Caudate nucleus (tissue), 63 donors: ENCODE measurements at places on chromosomes 2 and 18.

DNA sequence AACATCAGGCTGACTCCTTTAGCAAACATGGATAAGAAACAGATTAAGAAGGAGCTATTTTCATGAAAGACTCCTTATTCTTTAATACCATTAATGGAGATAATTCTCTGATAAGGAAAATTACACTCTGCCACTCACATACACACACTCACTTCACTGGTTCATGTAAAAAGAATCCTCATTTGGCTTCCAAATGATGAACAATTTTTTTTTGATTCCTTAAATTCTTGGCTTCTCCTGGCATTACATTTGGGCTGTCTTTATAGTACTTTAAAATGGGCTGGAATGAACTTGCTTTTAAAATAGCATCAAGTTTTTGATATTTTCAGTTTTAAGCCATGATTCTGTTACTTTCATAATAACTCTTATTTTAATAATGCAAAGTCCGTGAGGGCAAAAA is 328.6 kb downstream of the SLC8A1 start:
- no peak for DNase-seq

DNA sequence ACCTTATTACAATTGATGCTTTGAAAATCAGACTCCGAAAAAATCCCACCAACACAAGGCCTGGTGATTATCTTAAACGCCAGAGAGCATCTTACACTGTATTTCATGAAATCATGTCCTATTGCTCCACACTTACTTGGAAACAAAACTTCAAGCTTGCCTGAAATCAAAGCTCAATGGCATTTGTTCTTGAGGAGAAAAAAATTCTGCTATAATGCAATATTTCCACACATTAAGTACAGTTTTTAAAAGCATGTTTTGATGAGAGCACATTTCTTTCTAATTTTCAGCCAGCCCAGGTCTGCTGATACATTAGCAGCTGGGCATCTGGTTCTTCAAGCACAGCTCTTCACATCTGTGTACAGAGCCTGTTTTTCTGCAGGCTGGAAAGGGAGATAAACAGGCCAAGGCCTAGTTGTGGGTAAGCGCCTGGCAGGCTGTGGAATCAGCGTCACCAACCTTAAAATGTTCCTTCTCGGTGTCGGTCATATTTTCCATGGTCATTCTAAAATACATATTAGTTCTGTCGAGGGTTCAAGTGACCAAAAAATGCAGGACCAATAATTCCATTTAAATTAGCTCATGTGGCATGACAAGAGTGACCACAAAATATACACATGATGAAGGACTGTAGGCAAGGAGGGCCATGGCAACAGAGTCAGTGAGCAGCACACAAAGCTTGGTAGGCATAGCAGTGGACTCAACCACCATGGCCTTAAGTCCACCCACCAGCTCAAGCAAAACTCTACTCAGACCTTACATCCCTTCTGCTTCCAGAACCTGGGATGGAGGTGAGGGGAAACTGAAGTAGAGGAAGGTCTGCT is 20.9 kb downstream of the SLC8A1 start:
- DNase-seq = no peak

DNA sequence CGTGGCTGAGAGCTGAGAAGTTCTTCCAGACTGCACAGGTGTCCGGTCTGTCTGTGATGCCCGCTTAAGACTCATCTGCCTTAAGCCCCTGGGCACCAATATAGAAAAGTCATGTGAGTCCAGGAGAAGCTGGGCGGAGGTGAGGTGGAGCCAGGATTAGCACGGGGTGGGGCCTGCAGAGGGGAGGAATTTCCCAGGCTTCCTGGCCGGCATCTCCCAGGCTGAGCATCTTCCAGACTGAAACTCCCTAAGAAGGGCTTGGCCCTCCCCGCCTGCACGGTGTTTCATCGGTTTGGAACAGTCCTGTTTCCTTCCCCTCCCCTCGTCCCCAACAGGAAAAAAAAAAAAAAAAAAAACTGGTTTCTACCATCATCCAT is 270.3 kb downstream of the ATAD2B start:
- no peak for DNase-seq

DNA sequence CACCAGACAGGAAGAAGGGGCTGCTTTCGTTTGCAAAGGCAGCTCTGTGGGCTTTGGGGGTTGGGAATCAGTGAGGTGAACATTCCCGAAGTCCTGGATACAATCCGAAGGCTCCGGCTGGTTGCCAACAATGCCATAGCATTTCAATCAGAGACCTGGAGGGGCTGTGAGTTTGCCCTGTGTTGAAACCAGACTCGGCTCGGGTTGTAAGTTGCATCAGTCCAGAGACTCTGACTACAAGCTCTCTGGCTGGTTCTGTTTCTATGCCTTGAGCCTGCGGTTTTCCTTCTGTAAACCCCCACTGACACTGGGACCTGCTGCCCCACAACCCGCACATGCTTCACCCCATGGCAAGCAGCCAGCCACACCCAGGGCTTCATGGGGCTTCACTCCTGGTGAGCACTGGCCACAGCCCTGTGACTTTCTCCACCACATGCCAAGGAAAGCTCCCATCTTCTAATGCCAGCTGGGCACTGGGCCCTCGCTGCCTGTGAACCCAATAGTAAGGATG is 85.7 kb upstream of the ODC1 start:
- DNase-seq = no peak

DNA sequence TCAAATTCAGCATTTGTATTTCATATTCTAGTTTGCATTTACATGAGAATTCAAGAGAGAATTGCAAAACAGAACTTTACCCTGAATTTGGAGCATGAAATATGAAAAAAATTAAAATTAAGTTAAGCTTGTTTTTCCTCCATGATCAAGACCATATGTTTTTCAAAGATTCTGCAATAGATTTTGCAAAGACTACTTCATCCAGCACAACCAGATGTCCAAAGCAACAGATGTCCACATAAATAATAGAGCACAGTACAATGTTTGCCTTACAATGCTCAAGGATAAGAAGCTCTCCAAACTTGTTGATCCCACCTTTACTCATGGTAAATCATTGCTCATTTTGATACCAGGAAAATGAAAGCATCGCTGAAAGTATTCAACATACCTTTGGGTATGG is 25.6 kb downstream of the FAP start:
- DNase-seq = no peak

GRCh38 chr18:11119959-11120587 is 29.3 kb downstream of the PIEZO2 start:
- DNase-seq = no peak

GRCh38 chr2:154457286-154457685 is 241.2 kb upstream of the KCNJ3 start:
- DNase-seq = no peak

DNA sequence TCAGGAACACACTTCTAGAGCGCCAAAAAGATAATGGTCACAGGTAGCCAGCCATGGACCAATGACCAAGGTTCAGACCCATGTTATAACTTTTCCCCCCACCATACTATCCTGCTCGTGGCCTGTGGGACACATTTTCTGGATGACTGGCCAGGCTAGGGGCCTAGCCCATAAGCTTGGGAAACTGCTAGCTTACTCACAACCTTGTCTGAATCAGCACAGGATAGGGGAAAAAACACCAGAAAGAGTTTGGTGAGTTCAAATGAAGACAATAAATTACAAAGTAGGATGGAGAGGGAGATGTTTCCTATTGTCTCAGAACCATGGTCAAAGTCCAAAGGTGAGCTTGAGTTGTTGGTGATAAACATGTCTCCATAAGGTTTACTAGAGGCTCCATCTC is 156.3 kb upstream of the CCDC68 start:
- DNase-seq = no peak

- DNase-seq = no peak
Measured at GRCh38 chr2:241073166-241074064, 28.7 kb downstream of the MTERF4 start.

DNA sequence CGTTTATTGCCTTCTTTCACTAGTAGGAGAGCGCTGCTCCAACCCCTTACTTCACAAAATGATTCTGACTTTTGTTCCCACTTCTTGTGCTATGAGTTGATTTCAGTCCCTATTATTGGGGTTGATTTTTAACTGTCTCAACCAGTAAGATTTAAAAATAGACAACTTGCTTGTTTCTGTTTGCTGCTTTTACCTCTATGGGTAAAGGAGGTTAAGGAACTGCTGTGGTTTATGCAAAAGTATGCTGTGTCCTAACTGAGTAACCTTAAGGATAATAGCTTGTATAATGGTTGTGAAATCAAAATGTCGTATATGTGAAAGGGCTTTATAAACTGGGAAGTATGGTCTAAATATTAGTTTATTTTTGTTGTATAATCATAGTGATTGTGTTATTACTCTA is 22.6 kb downstream of the ALMS1 start:
- no peak for DNase-seq

- no peak for DNase-seq
Measured at GRCh38 chr2:199439542-199439941, 18.2 kb downstream of the SATB2 start.
